Activated CD8-positive, alpha-beta memory T cell treated with anti-CD3 and anti-CD28 coated beads for 1 hour (primary cell): ENCODE measurements at places on chromosomes 12 and 14.

- no peak for DNase-seq
These were observed 27.5 kb upstream of the ANKLE2 start for GRCh38 chr12:132789099-132789471.

GRCh38 chr12:65740506-65740872 is 83.8 kb upstream of the HMGA2 start:
- DNase-seq: no peak

- DNase-seq: no peak
These were observed 34.9 kb upstream of the RNU6-7 start for GRCh38 chr14:32166924-32167323.

- no peak for DNase-seq
These were observed 159.3 kb downstream of the TTC8 start for GRCh38 chr14:88983755-88984154.

DNA sequence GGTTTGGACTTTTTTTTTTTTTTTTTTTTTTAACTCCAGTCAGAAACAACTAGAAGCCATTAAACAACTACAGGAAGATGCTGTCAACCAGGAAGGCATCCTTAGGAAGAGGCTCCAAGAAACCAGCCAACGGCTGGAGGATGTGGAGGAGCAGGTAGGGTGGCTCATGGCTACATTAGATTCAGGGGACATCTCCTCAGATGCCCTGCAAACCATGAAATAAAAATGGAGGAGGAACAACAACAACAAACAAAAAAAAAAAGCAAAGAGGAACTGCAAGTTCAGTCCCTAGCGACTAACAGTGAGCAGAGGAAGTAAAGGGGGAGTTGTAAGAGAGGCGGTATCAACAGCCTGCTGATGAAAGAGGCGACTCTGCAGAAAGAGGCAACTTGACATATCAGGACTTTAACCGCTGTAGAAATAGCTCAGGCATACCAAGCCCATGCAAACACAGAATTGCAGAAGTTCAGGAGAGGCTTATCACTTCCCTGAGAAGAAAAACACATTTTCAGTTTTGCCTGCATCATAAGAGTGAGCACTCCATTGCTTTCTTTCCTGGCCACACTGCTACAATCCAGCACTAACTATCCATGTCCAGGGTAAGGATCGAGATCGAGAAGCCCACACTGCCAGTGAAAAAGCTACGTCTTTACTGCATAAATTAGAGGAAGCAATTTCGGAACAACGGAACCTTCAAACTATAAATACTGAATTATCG is 103.5 kb upstream of the BCAT1 start:
- DNase-seq: peak; percentile 17

DNA sequence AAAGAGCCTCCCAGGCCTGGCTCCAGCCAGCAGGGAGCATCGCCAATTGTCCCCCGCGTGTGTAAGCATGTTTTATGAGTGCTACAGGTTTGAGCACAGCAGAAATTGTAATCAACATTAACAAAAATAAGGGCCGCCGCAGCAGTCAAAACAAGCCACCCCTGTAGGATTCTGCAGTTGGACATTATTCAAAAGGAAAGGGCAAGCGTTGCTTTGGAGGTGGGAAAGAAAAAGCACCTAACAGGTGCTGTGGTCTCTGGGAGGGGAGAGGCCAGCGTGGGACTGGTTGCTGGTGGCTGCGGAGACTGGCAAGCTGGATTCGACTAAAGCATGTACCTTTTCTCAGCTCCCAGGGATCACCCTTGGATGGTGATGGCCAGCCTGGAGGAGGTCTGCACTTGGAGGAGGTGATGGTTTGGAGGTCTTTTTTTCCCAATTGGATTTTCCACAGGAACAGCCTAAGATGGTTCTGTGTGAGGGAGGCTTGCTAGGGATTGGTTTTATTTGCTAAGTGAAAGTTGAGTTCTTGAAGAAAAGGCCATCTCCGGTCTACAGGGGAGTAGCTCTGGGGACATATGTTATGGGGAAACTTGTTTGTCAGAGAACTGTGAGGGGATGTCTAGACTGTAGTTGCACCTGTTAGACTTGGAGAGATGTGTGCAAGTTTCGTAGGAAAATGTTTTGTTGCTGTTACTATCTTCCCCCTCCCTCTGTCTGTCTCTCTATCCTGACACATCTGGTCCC is 2.0 kb downstream of the DYRK2 start:
- DNase-seq: no peak

DNA sequence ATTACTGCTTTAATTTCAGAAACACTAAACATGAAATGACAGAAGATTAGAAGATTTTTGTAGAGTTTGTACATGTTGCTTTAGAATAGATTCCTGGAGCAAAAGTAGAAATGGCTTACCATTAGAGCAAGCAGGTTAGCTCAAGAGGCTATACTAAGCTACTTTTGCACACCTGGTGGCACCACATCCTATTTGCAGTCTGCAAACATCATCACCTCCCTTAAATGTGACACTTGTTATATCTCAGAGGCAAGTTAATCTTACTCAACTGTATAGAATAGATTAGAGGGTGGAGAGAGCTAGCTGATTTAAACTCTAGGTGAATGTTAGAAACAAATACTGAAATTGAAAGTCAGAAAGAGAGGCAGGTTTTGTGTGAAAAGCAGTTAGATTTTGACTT is 30.7 kb upstream of the OR4E1 start:
- DNase-seq: no peak

DNA sequence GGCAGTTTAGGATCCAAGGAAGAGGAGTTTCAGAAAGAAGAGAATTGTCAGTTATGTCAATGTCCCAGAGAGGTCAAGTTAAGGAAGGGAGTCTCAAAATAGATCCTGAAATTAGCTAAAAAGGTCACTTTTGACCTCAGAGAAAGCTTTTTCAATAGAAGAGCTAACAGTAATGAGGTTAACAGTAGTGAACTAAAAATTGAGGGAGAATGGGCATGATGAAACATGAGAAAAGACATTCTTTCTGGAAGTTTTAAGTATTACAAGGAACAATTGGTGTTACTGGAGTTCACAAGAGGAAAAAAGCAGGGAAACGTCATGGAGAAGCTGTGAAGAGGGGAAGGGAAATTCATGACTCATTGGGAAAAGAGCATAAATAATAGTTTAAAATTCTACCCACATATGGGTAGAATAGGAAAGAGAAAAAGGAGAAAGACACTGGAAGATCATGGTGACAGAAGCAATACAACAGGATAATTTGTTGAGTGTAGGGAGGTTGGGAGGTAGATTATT is 381.2 kb upstream of the FAR2 start:
- DNase-seq: no peak

DNA sequence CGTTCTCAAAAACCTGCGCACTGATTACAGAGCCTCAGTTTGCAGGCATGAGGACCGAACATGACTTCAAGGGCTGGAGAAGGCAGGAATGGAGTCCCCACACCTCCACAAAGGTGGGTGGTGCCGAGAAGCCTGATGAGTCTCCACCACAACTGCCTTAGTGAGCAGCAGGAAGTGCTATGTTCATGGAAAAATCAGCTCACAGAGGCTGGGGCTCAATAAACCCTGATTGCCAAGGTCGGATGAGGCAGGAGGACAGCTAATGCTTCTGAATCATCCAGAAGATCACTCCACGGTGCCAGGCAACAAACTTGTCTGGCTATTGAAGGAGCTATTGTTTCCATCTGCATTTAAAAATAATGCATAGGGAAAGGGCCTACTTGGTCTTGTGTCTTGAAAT is 31.1 kb downstream of the APPL2 start:
- no peak for DNase-seq

- DNase-seq: no peak
These were observed 25.4 kb downstream of the AP5M1 start for GRCh38 chr14:57293866-57294837.

GRCh38 chr14:101986953-101987352 is 22.6 kb downstream of the DYNC1H1 start:
- DNase-seq: no peak

GRCh38 chr12:51675071-51675803 is 84.2 kb downstream of the SCN8A start:
- DNase-seq: no peak

DNA sequence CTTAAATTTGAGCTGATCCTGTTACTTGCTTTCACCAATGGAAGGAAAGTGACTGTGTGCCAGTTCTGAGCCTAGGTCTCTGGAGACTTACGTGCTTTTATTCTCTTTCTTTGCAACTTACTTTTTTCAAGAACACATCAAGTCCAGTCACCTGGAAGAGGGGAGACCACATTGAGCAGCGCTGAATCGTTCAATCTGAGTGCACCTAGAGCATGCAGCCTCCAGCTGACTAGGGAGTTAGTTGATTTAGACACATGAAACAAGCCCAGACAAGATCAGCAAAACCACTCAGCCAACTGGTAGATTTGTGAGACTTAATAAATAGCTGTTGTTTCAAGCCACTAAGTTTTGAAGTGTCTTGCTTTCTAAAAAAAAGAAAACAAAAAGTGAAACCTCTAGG is 1014.8 kb upstream of the FBXO33 start:
- no peak for DNase-seq

DNA sequence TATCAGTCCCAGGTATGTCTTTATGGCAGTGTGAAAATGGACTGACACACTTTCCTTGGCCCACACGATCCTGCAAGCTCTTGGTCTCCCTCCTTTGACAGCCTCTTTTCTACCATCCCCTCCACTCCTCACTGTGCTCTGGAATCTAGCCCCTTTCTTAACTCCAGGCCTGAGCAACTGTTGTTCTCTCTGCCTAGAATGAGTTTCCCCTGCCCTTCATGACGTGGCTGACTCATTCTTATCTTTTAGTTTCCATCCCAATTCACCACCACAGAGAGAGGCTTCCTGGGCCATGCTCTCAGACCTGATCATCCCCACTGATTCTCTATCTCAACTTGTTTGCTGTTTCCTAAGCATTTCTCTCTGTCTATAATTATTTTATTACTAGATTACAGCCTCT is 157.4 kb upstream of the HMGA2 start:
- no peak for DNase-seq

DNA sequence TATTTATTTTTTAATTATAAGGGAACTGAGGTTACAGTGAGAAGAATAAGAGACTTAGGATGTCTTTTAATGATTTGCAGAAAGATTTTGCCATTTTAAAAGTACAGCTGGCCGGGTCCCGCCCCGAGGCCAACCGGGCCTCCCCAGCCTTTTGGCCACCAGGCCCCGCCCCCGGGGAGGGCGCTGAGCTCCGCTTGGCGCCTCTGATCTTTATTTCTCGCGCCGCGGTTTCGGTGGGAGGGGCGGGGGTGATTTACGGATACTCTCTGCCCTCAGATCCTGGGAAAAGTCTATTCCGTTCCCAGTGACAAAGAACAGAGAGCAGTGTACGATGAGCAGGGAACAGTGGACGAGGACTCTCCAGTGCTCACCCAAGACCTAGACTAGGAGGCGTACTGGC is 17.7 kb downstream of the ZFYVE26 start:
- no peak for DNase-seq

DNA sequence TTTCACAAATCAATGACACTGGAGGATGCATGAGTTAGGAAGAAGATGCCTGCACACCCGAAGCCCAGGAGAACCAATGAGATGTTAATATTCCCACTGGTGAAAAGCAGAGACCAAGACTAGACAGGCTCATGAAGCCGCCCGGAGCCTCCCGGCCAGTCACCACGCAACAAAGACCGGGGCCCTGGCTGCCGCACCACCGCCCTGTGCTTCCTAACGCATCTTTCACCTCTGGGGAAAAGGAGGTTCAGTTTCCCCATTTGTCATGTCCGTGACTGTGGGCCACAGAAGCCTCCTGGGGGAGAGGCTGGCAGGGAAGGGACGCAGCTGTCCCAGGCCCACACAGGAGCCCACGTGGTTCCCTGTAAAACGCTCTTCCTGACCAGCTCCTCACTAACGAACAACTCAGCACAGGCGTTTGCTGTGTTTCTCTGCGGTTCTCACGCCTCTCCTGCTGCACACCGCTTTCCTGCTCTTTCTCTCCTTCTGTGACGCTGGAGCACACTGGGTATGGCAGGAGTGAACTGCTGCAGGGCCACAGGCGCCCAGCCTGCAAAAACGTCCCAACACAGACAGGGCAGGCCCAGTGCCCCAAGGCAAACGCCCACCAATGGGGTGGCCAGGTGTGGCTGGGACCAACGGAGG is 10.8 kb downstream of the RIMBP2 start:
- no peak for DNase-seq

- no peak for DNase-seq
These were observed 396.7 kb downstream of the NPAS3 start for GRCh38 chr14:33335366-33335765.

DNA sequence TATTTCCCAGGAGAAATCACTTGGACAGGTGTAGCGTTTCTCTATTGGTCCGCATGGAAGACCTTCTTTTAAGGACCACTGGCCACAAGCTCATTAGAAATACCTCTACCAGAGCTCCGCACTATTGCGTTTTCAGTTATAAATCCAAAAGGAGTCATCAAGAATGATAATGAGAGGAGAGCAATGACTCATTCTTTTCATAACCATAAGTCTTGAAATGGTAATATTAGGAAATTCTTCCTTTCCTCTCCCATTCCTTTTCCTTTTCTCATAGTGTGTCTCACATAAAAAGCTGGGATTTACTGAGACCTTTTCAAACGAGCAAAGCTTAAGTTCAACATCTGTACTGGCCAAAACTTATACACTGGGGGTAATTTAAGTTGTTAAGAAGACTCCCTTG is 215.7 kb downstream of the CPNE8 start:
- no peak for DNase-seq

DNA sequence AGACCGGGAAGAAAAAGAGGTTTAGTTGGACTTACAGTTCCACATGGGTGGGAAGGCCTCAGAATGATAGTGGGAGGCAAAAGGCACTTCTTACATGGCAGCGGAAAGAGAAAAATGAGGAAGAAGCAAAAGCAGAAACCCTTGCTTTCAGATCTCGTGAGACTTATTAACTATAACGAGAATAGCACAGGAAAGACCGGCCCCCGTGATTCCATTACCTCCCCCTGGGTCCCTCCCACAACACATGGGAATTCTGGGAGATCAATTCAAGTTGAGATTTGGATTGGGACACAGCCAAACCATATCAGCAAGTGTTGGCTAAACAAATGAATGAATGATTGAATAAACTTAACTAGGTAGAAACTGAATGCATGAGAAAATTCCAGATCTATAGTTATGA is 85.3 kb upstream of the PARP11 start:
- DNase-seq: no peak
